T-helper 9 cell (primary cell): ENCODE measurements at places on chromosomes 6 and 20.

GRCh38 chr6:17149571-17149970 is 47.7 kb downstream of the STMND1 start:
- DNase-seq, result no peak

GRCh38 chr6:73525546-73526330 is 4.9 kb upstream of the EEF1A1 start:
- no peak for DNase-seq

DNA sequence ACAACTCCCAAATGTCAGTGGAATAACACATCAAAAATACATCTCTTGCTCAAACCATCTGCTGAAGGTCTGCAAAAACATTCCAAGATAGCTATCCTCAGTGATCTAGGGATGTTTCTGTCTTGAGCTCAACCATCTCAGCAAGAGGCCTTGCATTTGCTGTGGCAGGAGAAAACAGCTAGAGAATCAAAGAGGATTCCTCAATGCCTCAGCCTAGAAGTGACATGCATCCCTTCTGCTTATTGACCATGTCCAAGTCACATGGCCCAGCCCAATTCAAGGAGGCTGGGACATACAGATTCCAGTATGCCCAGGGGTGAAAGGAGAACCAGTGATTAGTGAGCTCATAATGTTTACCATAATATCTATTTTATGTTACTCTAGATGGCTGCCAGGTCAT is 269.5 kb downstream of the PLCB1 start:
- DNase-seq, result no peak

- DNase-seq, result no peak
Measured at GRCh38 chr20:43690943-43691598, 24.2 kb downstream of the MYBL2 start.

- DNase-seq, result no peak
Measured at GRCh38 chr20:59560588-59561227, 43.6 kb upstream of the PHACTR3 start.

GRCh38 chr6:7728855-7729590 is 3.1 kb downstream of the BMP6 start:
- DNase-seq, result no peak

- DNase-seq, result no peak
Measured at GRCh38 chr20:37389844-37390275, 43.9 kb downstream of the SRC start.

GRCh38 chr6:143585241-143585640 is 73.7 kb upstream of the FUCA2 start:
- DNase-seq, result no peak

DNA sequence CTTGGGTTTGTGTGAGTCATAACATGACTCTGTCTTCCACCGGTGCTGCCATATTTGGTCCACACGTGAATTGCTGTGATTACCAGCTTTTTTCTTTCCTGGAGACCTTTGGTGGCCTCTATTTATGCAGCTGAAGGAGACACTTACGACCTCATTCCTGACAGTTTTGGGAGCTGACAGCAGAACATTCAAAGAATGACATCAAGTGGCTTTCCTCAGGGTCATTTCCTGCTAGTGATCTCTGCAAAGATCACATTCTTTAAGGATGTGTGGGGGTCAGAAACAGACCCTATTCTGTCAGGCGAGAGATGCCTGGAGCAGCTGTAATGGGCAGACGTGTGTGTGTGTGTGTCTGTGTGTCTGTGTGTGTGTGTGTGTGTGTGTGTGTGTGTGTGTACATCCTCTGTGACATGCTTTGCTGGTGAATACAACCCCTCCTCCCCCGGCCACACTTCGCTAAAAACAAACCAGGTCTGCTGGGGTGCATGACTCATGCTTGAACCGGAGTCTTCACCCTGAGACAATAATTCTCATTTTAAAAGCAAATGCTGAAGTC is 115.6 kb downstream of the TMEM170B start:
- no peak for DNase-seq

DNA sequence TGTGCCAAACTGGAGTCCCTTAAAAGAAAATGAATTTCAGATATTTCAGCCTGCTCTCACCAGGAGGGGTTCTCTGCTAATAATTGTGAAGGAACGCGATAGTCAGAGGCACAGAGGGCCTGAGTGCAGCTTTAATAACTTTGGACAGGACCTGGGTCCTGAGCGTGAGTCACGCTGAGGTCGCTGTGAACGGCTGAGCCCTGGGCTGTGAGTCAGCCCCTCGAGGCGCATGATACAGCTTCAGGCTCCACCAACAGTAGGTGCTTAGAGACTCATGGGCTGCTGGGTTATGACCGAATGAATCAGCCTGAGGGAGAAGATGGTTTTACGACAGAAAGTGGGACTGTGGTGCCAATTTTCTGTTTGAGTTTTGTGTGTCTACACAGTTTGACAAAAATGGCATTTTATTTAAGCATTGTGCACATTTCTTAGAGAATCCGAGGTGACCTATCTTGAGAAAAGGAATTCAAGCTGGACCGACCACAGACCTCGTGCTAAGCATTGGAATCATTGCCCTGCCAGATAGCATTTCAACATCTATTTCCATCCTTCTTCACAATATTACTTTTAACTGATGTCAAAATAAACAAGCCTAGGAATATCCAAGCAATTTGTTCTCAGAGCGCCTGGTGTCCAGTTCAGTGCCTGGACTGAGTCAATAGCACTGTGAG is 183.0 kb downstream of the THBS2 start:
- DNase-seq, result no peak

DNA sequence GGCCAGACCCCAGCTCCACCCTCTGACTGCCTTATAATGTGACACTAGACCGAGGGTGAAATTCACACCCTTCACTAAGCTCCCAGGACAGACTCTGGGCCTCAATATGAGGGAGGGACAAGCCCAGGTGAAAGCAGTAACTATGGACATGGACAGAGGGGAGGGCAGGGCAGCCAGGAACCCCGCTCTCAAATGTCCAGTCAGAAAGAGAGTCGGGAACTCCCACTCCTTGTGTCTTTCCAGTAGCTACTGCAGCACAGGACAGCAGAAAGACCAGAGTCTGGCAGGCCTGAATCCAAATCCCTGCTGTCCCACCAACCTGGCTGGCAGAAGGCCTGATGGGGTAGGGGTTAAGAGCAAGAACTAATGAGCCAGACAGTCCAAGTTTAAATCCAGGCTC is 6.4 kb downstream of the C20orf96 start:
- no peak for DNase-seq

GRCh38 chr20:40682104-40682981 is 6.7 kb downstream of the MAFB start:
- DNase-seq, result no peak

GRCh38 chr6:15993716-15994228 is 135.1 kb upstream of the MYLIP start:
- no peak for DNase-seq

DNA sequence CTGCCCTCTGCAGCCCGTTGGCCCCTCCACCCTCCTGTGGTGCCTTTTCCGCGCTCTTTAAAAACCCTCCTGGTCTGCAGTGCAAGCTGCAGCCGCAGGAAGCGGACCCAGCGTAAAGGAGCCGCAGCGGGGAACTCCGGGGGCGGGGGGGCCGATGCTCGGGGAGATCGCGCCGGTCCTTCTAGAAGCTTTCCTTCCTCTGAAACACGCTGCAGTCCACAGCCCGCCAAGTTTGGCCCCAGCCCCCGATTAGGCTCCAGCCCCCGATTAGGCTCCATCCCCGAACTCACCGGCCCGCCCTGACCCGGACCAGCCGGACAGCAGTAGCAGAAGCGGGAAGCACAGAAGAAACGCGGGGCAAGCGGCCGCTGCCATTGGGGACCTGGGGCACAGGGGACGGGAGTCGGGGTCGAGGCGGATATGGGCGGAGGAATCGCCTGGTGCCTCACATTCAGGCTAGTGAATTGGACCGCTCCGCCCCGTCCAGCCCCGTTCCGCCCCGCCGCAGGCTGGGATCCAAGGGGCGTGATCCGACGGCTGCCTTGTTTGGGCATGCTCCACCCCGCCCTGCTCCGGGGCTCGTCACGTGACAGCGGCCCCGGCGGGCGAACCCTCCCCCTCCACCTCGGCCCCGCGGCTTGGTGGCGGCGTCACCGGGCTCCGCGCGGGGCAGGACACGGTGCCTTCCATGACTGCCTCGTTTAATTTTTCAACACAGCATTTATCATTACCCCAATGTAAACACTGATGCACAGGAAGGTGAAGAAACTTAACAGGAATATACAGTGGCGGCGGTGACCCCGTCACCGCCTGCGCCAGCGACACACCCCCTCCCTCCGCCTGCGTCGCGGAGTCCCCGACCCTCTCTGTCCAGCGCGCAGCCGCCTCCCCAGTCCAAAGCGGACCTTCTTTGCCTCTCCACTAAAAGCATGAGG is 20.3 kb downstream of the RAET1L start:
- DNase-seq, result peak; percentile 85

DNA sequence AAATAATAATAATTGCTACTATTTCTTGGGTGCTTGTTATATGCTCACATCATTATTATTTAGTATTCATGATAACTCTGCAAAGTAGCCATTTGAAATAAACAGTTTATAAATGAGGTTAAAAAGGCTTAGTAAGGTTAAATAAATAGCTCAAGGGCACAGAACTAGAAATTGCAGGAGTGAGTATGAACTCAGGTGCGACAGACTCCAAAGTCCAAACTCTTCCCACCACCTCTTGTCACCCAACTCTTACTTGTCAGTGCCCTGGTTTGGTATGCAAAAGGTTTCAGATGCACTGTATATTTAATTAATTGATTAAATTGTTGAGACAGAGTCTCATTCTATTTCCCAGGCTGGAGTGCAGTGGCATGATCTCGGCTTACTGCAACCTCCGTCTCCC is 20.7 kb upstream of the CDC5L start:
- no peak for DNase-seq

DNA sequence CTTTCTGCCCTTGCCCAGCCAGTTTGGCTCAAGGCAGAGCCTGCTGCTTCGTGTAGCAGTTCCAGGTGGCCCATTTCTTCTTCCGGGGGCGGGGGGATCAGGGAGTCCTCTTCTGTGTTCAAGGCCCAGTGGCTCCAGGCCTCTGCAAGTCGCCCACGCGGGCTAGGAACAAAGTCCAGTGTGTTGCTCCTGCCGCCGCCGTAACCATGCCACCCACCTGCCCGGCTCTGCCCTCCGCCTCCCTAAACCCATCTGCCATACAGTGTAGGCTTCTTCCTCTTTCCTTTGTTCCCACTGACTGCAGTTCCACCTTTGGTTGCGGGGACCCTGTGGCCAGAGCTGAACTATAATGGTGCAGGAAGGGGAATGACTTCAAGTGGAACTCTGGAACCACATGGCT is 43.9 kb upstream of the SRF start:
- DNase-seq, result no peak

DNA sequence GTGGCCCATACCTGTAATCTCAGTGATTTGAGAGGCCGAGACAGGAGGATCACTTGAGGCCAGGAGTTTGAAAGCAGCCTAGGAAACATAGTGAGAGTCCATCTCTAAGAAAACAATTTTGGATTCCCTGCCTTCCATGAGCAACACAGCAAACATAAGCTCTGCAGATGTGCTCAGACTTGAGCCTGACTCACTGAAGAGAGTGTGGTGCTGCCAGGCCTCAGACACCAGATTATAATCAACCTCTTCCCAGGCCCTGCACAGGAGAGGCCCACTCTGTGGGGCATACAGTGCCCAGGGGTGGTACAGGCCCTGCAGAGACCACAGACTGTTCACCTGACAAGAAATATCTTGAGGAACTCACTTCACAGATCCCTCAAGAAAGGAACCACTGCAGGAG is 19.9 kb downstream of the HLA-DPB1 start:
- DNase-seq, result no peak

DNA sequence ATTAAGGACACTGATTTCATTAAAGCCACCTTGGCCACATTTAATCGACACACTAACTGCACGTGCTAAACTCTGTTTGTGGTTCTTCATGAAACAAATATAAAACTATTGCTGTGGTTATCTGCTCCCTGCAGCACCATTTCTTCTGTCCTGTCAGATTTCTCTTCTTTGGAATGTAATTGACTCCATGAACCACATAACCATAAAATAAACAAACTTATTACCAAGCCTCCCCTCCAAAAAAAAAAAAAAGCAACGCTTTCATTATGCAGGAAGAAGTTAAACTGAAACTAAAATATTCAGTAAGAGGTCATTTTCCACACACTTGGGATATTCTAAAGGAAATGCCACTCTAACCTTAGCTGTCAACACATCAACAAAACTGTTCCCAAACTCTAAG is 319.1 kb upstream of the NT5E start:
- no peak for DNase-seq

DNA sequence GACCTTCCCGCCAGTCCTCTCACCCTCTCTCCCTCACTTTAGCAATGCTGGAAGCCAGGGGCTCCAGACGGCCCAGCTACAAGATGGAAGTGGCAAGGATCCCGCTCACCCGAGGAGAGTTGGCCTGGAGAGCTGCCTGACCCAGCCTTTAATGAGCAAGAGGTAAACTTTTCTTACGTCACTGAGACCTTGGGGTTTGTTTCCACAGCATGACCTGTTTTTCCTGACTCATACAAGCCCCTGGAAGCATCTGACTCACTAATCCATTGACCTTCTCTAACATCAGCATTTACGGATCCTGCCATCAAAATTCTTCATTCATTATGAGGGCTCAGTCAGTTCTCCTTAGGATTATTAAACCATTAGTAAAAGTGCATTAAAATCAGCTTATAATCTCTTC is 120.4 kb downstream of the MYLK4 start:
- no peak for DNase-seq

- DNase-seq, result no peak
Measured at GRCh38 chr6:125165256-125165655, 11.7 kb downstream of the TPD52L1 start.

DNA sequence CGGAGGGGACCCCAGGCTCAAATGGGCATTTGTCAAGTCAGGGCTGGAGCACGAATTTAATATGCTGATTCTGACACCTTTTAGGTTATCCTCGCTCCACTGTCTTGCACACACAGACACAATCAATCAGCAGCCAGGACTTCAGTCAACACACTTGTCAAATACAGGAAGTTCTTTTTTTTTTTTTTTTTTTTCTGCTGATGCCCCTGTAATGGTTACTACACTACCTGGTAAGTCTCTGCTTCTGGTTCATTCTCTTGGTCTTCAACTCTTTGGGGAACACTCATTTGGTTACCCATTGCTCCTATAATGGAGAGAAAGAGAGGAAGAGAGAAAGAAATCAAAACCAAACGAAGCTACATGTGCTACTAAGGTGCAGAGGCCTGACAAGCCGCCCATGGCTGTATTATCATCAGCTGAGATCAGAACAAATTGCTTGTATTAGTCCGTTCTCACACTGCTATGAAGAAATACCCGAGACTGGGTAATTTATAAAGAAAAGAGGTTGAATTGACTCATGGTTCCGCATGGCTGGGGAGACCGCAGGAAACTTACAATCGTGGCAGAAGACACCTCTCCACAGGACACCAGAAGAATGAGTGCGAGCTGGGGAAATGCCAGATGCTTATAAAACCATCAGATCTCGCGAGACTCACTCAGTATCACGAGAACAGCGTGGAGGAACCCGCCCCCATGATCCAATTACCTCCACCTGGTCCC is 11.8 kb downstream of the BCAS1 start:
- DNase-seq, result no peak

DNA sequence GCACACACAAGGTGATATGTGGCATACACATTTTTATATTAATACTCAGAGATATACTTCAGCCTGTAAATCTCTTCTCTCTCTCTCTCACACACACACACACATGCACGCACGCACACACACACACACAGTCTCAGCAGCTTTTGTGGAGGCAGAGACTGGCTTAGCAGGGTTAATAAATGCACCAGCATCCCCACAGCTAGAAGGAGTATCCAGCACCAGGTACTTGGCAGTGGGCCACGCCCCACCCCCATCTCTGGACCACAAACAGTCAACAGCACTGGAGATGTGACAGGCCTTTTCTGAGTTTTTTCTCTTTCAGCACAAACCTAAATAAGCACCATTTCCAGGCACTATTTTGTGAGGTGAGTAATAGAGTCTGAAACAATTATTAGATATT is 47.3 kb upstream of the LRFN2 start:
- no peak for DNase-seq

- DNase-seq, result no peak
Measured at GRCh38 chr6:101490857-101491256, 97.3 kb downstream of the GRIK2 start.
